ENCODE measurements at places on chromosomes 2 and 18. TPM values are rescaled to one million over a fixed set of nuclear protein-coding genes. Genes with fewer than 3 reads are reported as not detected.
A peak's percentile ranks its signal among the peaks of the same experiment; 100 is the strongest.

The ACMSD gene
- total RNA-seq: not detected

The POTEF gene
- total RNA-seq: 1.9 TPM

The DNMT3A gene
- total RNA-seq: 2.4 TPM

The LYG1 gene
- 0.12 TPM for total RNA-seq

The FAHD2B gene
- total RNA-seq: 9.4 TPM

The PRKAG3 gene
- total RNA-seq: not detected

The IL36RN gene
- total RNA-seq: not detected

The MATN3 gene
- total RNA-seq: 0.46 TPM

The LINC00305 gene
- not detected for total RNA-seq

The UGT1A4 gene
- total RNA-seq: 0.04 TPM

The CKAP2L gene
- 15.8 TPM for total RNA-seq

The TM4SF20 gene
- 0.04 TPM for total RNA-seq

DNA sequence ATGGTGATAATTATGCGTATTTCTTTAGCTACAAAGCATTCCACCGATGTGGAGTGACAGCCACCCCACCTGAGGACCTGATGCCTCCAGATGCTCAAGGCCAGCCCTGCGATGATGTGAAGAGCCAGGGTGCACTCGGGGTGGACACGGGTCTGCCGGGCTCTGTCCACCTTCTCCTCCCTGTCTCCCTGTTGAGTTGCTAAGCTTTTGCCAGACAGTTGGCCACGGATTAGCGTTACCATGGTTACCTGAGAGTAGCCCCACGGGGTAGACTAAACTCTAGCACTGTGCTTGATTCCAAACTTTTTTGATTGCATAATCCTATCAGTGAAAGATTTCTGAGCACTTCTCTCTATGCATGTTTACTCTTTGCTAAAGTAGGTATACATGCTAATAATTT lies 86.2 kb downstream of the SMIM21 start:
- no peak for DNase-seq

- DNase-seq: no peak
Observed at GRCh38 chr2:177422271-177422670, 29.7 kb downstream of the AGPS start.

- peak; percentile 98 for DNase-seq
Observed at GRCh38 chr2:172253190-172254052, 150.7 kb upstream of the DLX2 start.

DNA sequence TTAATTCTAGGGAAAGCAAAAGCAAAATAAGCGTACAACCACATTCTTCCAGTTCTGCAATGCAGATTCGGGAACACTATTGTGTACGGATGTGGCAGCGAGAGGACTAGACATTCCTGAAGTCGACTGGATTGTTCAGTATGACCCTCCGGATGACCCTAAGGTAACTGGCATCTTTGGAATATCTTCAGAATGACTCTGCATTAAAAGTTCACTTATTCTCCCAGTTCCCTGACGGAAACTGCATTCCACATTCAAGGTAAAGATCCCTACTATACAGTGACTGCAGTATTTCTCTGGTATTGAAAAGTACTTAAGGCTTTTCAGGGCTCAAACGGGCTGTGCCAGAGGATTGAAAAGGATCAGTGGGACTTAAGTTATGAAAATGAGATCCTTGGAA lies 10.9 kb downstream of the DDX18 start:
- DNase-seq: no peak

- DNase-seq: peak; percentile 77
Observed at GRCh38 chr2:101961338-101962191, 30.2 kb upstream of the IL1R2 start.

GRCh38 chr18:48279312-48279711 lies 129.9 kb downstream of the ZBTB7C start:
- no peak for DNase-seq

- DNase-seq: no peak
Observed at GRCh38 chr2:41496908-41497307, 550.9 kb upstream of the PKDCC start.

DNA sequence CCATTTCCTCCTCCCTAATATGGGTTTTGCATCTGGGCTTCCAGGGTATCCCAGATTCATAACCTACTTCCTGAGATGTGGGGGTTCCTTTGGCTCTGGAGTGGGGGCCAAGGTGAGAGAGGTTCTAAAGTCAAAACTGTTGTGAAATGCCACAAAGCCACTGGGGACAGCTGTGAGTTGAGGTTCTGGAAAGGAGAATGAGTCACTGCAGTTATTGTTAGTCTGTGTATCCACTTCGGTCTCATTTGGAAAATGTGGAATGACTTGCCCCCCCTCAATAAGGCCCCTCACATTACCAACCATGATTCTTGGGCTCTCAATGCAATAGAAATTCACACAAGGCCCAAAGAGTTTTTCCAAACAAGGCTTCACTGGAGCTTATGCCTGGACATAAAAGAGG lies 51.1 kb upstream of the LGALSL start:
- DNase-seq: peak; percentile 56

- no peak for DNase-seq
Observed at GRCh38 chr2:47531378-47532042, 128.6 kb downstream of the MSH2 start.

GRCh38 chr2:177221970-177222369 lies 9.4 kb downstream of the HNRNPA3 start:
- DNase-seq: no peak

- no peak for DNase-seq
Observed at GRCh38 chr2:146540271-146540932, 1304.4 kb upstream of the ACVR2A start.

DNA sequence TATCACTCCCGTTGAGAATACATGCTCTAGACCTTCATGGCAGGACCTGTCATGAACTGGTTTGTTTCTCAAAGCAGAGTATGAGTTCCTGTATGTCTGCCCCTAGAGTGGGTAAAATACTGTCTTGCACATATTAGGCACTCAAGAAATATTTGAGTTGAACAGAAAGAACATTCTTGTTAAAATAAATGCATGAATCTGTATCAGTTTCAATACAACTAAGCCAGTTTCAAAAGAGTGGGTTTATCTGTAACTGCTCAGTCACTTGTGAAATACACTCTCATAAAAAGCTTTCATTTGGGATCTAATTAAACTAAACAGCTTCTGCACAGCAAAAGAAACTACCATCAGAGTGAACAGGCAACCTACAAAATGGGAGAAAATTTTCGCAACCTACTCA lies 69.2 kb downstream of the RFTN2 start:
- no peak for DNase-seq

GRCh38 chr2:13698847-13699246 lies 933.7 kb upstream of the LRATD1 start:
- peak; percentile 4 for DNase-seq

GRCh38 chr2:200705305-200706041 lies 106.2 kb upstream of the BZW1 start:
- no peak for DNase-seq

DNA sequence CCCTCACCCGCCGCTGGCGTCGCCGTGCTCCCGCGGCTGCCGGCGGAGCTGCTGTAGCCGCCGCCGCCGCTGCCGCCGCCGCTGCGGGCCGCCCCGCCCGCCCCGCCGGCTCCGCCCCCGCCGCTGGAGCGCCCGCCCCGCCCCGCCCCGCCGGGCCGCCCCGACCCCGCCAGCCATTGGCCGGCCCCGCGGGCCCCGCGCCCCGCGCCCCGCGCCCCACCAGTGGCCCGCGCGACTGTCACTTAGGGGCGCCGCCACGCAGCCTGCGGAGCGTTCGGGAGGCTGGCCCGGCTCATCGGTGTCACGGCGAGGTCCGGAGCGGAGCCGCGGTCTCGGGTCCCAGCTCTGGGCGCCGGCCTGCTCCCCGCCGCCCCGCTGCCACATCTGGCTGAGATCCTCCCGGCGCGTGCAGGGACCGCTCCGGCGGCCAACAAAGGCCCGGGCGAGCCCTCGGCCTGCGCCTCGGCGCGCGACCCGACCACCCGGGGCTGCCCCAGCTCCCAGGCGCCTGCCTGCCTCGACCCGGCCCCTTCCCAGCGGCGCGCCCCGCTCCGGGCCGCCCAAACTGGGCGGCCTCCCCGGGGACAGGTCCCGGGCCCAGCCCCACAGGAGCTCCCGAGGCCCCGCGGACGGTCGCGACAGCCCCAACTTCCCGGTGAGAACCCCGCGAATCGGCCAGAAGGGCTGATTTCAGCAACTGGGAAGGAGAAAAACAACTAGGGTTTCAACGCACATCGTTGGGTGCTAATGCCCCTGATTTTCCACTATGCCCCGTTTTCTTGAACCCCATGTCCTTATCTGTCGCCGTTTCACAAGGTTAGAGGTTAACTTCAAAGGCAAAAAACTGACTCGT lies at the start of gene MGAT4A:
TSS of gene MGAT4A (minus strand) at position 92 of the 853 bp plus-strand sequence. CDS start 4,800 bp downstream, outside the sequence.
- DNase-seq: no peak

- DNase-seq: no peak
Observed at GRCh38 chr18:12309683-12310198, 1.7 kb downstream of the TUBB6 start.

DNA sequence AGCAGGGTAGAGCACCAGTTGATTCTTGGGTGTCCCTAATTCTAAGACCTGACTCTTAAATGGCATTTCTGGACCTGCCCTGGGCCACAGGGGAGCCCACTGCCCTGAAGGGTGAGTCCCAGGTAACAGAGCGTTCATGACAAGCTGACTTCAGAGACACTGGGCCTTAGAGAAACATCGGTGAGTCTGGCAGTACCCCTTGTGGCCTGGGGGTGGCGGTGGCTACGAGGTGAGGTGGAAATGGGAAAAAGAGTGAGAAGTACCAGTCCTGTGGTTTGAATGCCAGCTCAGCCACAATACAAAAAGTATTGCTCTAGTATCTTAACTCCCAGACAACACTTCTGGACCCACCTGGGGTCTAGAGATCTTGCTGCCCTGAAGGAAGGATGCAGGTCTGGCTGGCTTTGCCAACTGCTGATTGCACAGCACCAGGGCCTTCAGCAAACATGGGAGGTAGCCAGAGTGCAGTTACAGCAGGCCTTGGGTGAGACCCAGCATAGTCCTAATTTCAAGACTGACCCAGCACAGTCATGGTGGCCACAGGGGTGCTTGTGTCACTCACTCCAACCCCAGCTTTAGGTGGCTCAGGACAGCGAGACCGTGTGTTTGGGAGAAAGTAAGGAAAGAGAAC lies 44.5 kb downstream of the USP34 start:
- DNase-seq: peak; percentile 49

DNA sequence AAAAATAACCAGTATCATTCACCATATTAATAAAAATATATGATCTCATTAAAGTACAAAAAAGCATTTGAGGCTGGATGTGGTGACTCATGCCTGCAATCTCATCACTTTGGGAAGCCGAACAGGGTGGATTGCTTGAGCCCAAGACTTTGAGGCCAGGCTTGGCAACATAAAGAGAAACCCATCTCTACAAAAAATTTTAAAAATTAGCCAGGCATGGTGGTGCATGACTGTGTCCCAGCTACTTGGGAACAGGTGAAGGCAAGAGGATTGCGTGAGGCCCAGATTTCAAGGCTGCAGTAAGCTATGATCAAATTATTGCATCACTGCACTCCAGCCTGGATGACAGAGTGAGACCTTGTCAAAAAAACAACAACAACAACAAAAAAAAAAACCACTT lies 75.9 kb downstream of the RAD51AP2 start:
- no peak for DNase-seq

DNA sequence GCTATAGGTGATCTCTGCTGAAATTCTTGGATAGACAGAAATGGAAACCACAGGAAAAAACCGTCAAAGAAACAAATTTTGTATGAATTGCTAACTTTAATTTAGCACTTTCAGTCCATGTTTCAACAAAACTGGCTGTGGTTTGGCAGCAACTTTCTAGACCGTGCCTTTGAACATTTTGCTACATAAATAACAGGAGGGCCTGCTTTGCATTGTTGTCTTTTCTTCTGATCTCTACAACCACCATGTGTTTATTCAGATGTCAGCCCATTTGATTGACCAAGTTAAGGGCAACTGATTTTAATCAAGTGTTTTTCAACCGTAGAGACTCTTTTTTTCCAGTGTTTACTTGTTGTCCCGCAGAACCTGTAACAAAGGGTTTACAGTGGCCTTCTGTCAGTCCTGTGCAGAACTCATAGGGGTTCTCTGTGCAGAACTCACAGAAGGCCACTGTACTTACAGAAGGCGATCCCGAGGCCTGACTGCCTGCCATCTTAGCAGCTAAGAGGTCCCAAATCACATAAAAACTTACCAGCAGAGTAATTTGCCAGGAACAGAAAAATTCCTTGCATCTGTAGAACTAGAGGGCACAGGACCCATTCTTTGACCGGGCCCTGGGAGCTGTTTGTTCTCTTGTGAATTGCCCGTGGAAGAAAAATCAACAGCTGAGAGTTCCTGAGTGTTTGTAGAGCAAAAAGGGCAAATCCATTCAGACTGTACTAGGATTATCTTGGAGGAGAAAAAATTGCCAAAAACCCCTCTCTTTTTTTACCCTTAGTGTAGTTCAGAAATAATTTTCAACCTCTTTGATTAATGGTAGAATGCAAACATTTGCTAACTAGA lies 120.6 kb downstream of the PRKRA start:
- no peak for DNase-seq

GRCh38 chr2:128817171-128817570 lies 498.5 kb upstream of the HS6ST1 start:
- no peak for DNase-seq

- DNase-seq: peak; percentile 68
Observed at GRCh38 chr2:124778076-124778475, 753.0 kb downstream of the CNTNAP5 start.

Measured in H4 (cell line).